ENCODE measurements at places on chromosomes 2 and 18.

- DNase-seq: no peak
Measured at GRCh38 chr18:5914951-5915350, 19.6 kb upstream of the TMEM200C start.

DNA sequence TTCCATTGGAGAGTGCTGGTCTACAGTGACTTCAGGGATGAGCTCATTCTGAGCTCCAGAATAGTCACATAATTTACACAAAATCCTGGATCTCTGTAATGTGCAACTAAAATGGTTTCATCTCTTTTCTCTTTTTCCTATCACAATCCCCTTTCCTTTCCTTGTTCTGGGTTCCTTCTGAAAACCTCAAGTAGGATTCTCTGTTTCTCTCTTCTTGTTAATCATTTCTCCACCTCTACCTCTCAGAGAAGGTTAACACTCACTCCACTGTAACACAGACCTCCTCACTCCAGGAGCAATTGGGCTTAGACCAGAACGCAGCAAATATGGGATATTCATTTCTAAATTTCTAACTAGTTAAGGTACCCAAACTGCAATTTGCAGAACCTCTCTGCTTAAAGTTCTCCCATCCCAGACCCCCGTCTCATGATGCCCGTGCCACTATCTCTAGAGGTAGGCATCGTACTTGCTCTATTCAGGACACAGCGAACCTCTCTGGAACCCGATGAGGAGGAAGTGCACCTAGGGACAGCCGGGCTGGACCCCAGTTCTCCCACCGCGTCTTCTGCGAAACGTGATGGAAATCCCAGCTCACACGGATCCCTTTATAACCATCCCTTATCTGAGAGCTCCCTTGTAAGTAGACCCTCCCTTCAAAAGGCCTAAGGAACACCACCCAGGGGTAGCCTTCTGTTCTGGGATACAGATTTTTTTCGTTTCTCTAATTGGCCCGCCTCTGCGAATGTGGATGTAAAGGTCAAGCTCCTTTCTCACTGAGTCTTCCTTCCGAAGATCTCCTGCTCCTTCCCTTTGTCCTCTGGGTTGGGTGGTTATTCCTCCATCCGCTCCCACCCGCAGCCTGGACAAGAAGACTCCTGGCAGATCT lies 1.3 kb downstream of the FOXI3 start:
- DNase-seq: no peak

GRCh38 chr2:41724465-41724864 lies 323.4 kb upstream of the PKDCC start:
- no peak for DNase-seq

DNA sequence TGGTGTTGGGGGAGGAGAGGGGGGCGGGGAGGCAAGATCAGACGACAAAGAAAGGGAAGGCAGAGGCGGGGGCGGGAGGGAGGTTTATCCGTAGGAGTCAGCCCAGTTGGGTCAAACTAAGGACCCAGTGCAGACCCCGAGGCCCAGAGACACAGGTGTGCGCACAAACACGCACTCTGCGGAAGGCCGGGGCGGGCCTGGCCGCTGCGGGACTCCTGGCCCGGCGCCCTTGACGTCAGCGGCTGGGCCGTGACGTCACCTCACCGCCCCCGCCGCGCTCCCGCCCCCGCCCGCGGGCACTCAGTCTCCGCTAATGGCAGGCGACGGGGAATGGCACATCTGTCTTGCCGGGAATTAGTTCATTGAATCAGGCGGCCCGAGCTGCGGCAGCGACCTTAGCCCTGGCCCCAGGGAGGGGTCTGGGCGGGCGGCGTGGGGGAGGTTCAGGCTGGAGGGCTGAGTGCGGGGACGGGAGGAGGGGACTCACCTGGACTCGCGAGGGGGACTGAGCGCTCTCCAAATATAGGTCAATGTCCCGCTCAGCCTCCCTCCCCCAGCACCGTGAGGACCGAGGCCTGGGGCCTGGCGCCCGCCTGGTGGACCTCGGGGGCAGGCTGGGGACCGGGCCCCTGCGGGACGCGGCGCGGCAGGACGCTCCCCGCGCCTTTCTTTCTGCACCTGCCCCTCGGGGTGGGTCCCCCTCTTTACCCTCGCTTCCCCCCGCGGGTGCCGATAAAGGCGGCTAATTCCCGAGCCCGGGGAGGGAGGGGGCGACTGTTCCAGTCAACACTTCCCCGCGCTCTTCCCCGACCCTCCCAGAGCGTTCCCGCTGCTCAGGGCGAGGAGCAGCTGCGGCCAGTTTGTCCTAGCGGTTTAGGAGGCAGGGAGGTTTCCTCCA lies 15.5 kb upstream of the ECEL1 start:
- no peak for DNase-seq

GRCh38 chr2:162379719-162380580 lies 36.0 kb downstream of the GCA start:
- DNase-seq: no peak

- no peak for DNase-seq
Measured at GRCh38 chr2:6368281-6368680, 497.4 kb downstream of the CMPK2 start.

DNA sequence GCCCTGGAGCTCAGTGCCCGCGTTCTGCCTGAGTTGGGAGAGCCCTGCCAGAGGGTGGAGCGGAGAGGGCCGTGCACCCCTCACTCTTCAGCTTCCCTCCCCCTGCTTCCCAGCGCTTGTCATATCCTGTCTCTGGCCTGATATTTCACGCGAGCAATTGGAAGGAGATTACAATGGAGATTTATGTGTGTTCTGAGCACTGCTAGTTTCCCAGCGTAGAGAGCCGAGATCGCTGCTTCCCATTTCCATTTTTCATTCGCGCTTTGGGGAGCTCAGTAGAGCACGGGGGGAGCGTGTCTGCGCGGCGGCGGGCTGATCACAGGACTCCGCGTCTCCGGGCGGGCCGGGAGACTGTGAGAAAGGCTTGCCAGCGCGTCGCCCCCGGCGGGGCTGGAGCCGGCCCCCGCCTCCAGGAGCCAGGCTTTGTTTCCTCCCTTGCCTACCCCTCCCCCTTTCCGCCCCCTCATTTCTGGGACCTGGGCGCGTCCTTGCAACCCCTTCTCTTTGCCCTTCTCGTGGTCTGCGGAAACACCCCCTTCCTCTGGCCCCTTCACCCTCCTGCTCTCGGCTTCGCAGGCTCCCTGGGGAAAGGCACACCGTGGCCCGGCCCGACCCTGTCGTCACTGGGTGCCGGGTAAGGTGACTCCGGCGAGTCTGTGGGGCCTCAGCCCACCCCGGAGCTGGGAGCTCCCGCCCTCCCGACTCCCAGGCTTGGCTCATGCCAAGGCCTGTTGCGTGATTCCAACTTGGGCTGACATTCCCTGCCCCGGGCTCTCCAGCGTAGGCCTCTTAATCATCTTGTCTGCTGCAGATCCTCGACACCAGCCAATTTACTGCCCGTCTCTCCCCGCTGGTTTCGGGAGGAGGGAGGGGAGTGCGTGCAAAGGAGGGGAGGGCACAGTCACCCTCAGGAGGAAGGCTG lies 5.8 kb downstream of the DLX2 start:
- DNase-seq: no peak

DNA sequence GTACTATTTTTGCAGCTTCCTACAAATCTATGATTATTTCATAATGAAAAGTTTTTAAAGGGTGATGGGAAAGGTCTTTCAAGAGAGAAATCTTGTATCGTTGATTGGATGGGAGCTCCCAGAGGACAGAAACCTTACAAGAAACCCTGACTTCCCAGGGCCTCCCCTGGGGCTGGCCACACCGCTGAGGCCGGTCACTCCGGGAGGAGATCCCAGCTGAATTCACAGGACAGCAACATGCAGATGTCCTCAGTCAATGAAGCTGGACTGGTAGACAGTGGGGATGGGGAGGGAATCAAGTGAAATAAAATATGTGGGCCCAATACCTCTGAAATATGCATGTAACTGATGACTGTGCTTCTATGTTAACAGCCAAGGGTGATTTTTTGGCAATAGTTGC lies 135.6 kb downstream of the TFCP2L1 start:
- no peak for DNase-seq

- DNase-seq: no peak
Measured at GRCh38 chr2:219167997-219168396, 1.8 kb downstream of the SLC23A3 start.

DNA sequence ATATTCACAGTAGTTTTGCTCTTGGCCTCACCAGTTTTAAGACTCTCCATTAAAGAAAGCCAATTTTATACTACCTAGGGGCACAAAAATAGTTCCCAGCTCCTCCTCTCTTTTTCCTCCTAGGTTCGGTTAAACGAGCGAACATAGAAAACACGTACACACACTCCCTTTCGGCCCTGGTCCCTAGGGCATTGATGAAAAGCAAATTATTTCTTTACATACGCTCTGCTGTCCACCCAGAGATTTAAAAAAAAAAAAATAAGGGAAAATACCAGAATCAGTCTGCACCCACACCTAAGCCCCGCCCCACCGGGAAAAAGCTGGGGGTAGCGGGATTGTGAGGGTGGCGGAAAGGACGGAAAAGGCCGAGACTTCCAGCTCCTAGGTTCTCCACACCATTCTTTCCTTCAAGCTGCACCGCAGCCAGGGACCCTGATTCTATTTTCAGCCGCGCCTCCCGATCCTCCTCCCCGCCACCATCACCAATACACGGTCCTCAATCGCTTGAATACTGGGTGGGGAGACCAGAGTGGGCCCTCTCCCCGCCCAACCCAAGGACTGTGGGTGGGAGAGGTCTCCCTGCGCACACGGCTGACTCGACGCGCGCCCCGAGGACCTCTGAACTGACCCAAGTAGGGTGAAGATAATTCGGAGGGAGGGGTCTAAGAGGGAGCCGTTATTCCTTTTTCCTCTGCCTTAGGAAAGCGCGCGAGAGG lies 769 bp downstream of the ATF2 start:
- DNase-seq: no peak

GRCh38 chr18:56541793-56542192 lies 96.6 kb downstream of the TXNL1 start:
- no peak for DNase-seq

GRCh38 chr2:66569321-66569851 lies 134.5 kb downstream of the MEIS1 start:
- no peak for DNase-seq

DNA sequence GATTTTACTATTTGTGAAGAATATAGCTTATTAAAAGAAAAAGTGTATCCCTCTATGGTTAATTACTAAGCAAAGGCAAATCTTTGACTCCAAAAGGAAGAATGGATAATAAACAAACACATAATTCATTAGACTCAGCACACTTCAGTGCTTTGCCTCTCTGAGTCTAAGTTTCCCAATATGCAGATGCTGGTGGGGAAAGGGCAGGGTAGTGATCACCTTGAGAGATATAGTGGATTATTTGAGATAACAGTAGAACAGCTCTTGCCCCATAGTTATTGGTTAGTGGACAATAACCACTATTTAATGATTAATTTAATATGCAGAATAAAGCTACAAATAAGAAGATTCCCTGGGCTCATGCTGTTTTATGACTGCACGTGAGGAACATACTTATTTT lies 98.2 kb upstream of the SLC8A1 start:
- no peak for DNase-seq

GRCh38 chr2:174779361-174779928 lies 15.2 kb upstream of the CHRNA1 start:
- DNase-seq: no peak

DNA sequence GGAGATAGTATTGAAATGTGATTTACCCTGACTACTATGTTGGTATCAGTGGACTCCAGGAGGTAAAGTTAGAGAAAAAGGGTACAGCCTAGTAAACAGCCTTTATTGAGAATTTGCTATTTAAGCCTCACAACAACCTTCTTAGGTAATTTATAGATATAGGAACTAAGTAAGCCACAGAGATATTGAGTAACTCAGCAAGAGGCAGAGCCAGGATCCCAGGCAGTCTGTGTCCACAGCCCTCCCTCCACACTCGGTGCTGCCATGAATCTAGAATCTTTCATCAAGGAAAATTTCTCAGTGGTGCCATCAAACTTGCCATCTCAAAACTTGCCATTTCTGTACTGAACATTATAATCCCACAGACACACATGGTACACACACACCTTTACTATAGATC lies 170.9 kb downstream of the CAPN13 start:
- no peak for DNase-seq

GRCh38 chr2:75853436-75853835 lies 142.7 kb upstream of the GCFC2 start:
- DNase-seq: no peak

DNA sequence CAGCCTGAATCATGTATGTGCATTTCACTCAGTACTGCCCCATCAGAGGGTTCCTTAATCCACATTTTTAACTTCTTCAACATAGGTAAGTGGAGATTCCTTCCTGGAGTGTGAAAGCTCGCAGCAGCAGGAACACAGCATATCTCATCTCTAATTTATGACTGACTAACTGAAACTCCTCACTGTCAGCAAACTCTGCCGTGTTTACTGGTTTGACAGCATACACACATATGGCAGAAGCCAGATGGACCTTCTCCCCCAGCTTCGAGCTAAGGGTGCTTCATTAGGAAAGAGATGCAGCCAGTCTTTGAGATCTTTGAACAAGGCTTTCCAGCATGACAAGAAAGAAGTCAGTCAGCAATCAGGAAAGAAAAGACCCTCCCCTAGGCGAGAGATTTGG lies 200.3 kb upstream of the ACVR2A start:
- DNase-seq: no peak

- DNase-seq: no peak
Measured at GRCh38 chr18:13267431-13267873, 48.9 kb downstream of the LDLRAD4 start.
